ENCODE measurements at places on chromosomes 2 and 18.

GRCh38 chr2:74755386-74755785, 78.5 kb upstream of the HK2 start:
- DNase-seq = no peak

GRCh38 chr2:9666306-9666705, 35.5 kb upstream of the YWHAQ start:
- peak; percentile 33 for DNase-seq

- DNase-seq = no peak
Observed at GRCh38 chr18:29912351-29912750, 1130.2 kb downstream of the DSC3 start.

DNA sequence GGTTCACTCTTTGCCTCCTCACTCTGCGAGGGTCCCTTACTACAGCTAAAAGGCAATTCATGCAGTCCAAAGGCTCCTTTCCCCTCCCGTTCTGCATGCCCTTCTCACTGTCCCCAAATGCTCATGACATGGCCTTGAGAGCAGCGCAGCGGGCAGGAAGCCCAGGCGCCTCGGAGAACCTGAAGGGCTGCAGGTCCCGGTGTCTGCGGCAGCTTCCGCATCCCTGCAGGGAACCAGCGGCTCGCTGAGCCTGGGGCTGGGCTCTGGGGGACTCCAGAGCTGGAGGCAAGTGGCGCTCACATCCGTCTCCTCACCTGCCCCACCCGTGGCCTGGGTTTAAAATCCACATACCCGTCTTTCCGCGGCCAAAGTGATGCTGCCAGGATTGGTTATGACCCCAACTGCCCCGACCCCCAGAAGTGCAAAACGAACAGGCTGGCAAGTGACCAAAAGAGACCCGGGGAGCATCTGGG, 462 bp upstream of the CIDEA start:
- DNase-seq = no peak

DNA sequence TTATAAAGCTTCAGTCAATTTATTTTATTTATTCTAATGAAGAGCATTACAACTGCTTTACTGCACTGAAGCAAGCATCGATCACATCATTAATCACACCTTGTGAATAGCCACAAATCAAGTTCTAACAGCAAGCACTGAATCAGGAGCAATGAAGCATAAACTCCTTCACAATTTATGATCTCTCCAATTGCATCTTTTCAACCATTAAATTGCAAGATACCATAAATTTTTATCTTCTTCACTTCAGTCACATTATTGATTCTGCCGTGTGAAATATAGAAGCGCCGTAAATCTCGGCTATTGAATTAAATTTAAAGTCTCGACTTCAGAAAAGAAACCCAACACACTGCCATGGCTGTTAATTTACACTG, 298.7 kb downstream of the CDCA7 start:
- peak; percentile 52 for DNase-seq

- peak; percentile 86 for DNase-seq
Observed at GRCh38 chr2:177753682-177754491, 318.7 kb downstream of the PDE11A start.

GRCh38 chr2:14072338-14072737, 560.2 kb upstream of the LRATD1 start:
- no peak for DNase-seq

- DNase-seq = no peak
Observed at GRCh38 chr2:105636109-105636740, 108.5 kb upstream of the NCK2 start.
